ENCODE measurements at places on chromosomes 4 and X. TPM values are rescaled to one million over a fixed set of nuclear protein-coding genes. Genes with fewer than 3 reads are reported as not detected.

DNA sequence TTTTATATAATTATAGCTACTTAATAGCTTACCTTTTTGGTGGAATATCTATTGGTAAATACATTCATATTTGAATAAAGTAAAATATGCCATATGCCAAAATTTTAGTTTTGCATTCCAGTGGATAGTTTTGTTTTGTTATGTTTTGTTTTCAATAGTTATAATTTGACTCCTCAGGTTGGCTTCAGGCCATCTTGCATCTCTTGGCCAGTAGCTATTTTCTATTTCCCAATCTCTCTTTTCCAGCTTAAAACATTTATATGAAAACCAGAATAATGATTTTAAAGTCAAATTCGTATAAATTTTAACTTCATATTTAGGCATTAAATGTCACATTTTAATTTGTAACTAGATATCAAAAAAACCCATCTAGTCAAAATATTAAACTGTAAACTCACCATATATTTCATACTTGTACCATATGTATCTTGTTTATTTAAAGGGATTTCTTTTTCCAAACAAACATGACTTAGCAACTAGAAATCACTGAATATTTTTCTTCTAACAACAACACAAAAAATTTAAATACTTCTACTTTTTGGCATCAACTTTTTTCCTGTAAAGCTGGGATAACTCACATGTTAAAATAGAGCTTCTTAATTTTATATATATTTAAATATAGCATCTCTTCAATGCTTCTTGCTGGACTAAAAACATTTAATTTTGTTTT, 1209.6 kb downstream of the PCDH7 start:
- DNase-seq, result no peak

DNA sequence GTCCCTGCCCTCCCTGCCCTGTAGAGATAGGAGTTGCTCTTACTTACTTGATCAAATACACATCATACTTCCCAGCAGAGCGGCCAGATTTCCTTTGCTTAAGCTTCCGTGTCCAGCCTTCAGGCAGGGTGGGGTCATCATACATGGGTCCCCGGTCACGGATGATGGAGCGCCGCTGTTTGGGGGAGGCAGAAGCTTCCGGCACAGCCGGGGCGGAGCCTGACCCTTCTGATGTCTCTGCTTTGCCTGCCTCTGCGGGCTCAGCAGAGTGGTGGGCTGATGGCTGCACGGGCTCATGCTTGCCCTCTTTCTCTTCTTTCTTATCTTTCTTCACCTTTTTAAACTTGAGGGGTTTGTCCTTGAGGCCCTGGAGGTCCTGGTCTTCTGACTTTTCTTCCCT, 12.5 kb upstream of the IRAK1 start:
- no peak for DNase-seq

- DNase-seq, result peak; percentile 53
Measured at GRCh38 chr4:14364953-14365536, 637.2 kb upstream of the CPEB2 start.

The FTSJ1 gene
- total RNA-seq, result 46.0 TPM

The CXCL9 gene
- not detected for total RNA-seq

GRCh38 chr4:149766135-149766534, 49.5 kb downstream of the IQCM start:
- DNase-seq, result no peak

- no peak for DNase-seq
Measured at GRCh38 chrX:139454743-139455142, 75.8 kb upstream of the F9 start.

DNA sequence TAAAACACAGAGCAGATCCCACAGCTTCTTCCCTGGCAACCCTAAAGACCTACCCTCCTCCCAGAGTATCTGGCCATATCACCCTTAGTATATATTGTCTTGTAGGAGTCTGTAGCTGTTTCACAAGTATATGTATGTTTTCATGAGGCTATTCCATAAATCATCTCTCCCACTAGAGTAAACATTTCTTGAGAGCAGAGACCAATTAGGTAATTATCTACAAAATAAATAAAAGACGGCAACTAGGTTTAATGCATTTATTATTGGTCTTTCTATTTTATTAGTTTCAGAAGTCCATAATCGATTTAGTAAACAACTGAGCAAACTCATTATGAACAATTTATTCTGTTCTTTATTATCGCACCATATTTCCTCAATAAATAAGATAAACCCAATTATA, 7.0 kb downstream of the ACOT9 start:
- DNase-seq, result no peak

The NKX1-1 gene
- total RNA-seq, result not detected

DNA sequence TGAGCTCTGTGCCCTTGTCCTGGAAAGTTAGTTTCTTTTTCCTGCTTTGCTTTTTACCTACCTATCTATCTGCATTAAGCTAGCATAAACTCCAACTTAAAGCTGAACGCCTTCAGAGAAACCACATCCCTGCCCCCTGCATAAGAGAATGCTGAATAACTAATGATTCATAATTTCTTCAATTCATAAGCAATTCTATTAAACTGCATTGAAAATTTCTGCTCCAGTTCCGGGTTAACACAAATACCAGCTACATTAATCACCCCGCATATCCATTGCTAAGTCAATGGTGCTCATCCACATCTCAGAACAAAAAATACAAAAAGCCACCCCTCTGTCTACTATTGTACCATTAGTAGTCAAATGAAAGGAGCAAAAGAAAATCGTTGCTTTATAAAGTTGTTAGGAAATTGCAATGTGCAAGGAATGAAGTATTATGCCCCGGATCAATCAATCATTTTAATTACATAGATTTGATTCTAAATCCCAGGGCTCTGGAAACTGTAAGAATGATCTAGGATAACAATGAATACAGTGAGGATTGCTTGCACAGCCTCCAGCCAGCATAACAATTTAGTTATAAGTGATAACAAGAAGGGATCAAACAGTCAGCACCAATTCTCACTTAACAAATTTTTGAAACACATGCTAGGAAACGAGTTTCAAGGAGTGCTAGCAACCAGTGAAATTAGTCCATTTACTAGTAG, 106.8 kb downstream of the ELOVL6 start:
- no peak for DNase-seq

DNA sequence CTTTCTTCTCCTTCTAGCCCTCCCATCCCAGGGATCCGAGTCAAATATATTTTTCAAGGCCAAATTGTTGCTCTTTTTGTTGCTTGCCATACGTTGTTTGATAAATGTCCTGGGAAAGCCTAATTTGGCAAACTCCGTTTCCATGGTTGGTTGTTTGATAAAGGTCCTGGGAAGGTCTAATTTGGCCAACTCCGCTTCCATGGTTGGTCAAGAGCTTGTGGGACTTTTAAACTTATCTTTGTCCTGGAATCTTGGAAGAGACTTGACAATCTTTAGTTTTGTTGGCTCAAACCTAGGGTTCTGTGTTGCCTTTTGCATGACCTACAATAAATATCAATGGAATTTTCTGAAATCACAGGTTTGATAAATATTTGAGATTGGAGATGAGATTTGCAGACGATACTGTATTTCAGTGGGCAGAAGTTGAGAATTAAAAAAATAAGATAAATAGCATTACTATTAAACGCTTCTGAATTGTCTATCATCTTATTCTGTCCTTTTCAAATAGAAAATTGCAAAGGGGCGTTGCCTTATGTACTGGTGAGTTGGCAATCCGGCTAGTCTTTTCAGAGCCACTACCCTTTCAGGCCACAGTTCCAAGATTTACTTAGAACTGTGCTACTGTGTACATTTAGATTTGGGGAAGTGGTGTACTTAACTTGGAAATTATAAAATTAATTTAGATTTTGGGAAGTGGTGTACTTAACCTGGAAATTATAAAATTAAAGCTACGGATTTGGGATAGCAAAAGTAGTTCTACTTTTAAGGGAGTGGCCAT, 804 bp downstream of the OSTC start:
- DNase-seq, result no peak

- DNase-seq, result no peak
Measured at GRCh38 chr4:181077341-181077740, 1165.9 kb upstream of the TENM3 start.

DNA sequence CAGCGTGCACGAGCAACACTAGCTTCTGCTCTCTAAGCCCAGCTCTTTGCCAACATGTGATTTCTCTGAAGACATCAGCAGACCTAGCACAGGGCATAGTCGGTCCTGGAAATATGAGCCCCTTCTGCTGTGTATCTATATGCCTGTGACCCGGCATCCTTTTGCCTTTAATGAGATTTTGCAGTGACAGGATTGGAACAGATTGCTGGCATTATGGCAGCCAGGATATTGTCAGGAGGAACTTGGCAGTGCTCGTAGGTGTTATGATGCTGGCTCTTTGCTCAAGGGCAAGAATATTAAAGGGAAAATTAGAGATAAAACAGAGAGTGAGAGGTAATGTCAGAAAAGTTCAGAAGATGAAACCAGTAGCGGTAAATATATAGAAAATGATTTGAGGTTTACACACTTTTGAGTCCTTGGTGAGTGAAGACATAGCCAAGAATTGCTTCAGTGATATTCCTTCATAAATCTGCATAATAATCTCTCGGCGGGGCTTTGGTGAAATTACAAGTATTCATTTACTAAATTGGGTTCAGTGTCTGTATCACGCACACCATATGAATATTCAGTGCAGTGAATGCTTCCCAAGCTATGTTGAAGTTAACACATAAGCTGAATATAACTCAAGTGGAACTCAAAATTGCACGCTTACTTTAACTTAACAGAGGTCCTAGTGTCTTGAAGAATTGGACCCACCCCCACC, 502.1 kb upstream of the NR3C2 start:
- no peak for DNase-seq

DNA sequence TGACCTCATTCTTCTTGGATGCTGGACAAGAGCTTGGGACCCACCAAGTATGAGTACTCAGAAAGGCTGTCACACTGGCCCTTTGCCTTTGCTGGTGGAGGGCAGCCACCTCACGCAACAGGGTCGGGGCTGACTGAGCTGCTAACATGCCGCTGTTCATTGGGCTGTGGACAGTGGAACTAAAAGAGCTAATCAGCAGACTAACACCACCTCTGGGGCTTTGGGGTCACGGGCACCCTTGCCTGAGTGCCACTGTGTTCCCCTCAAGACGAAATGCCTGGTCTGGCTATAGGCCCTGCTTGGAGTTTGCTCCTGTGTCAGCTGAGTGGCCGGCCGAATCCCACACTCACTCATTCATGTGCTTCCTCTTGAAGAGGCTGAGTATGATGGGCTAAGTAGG, 559.6 kb downstream of the SPRY1 start:
- DNase-seq, result no peak

DNA sequence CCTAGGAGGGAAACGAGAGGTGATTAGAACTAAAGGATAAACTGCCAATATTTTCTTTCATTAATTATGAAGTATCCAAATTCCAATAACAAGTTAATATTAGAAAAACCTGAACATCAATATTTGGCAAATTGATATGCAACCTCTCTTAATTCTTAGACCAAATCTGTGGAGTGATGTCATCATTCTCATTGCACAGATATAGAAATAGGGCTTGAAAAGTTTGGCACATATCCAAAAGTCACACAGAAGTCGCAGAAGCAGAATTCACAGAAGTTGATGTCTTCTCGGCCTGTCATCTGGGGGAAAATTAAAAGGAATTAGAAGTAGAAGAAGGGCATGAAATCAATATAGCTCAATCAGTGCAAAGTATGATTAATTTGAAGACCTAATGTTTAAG, 36.9 kb downstream of the ENPEP start:
- no peak for DNase-seq

DNA sequence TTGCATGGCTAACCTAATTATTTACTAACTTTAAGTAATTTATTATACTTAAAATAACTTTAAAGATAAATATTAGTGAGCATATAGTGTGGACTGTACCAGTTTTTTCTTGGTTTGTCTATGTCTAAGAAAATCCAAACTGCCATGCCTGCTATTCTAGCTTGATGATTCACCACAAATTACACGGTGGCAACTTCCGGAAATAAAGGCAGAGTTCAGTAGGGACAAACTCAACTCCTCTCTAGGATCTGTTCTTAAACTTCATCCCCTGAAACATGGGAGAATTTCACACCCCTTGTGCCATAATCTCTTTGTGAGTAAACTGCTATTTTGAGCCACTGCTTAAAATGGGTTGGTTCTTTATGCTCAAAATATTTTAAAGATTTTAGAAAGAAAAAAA, 213.6 kb upstream of the NRK start:
- no peak for DNase-seq

DNA sequence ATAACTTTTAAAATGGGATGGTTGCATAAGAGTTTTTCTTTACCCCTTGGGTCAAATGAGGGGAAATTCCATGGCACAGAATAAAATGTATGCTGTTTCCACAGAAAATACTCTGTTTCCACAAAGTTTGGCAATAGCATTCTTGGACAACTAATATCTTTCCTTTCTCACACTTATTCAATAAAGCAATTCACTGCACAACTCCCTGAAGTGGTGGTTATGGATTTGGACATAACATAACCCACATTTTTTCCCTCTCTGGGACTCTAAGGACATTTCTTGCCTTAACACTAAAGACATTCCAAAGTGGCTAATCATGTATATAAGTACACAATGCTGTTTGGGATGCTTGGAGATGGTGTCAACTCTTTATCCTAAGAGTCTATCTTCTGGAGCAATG, 51.7 kb upstream of the GPM6B start:
- no peak for DNase-seq

DNA sequence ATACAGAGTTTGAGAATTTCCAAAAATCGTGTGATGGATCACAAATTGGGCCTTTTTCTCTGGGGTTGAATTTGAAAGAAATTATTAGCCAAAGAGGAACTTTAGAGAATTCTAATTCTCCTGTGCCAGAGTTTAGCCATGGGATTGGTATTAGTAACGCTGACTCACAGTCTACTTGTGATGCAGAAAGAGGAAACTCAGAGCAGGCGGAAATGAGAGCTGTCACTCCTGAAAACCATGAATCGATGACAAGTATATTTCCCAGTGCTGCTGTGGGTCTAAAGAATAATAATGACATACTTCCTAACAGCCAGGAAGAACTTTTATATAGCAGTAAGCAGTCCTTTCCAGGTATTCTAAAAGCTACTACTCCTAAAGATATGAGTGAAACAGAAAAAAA, 64.9 kb downstream of the N4BP2 start:
- no peak for DNase-seq

The MRPL1 gene
- total RNA-seq, result 31.1 TPM

DNA sequence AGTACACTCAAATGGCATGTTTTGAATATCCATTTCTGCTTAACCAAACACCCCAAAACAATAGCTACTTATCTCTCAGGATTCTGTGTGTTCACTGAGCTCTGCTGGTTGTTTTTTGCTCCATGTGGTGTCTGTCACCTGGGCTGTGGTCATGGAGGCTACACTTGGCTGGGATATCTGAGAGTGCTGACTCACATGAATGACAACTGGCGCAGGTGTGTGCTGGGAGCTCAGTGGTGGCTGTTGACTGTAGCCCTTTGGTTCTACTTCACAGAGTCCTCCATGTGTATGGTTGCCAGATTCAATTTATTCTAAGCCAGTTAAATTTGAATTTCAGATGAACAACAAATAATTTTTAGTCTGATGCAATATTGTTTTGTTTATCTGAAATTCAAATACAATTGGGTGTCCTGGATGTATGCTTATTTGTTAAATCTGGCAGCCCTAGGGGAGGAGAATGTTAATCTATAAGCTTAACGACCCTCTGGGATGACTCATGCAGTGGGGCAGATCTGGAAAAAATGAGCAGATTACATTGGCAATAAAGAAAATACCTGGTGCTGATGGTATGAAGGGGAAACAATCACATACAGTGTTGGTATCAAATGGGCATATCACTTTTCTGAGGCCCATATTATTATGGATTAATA, 28.2 kb upstream of the TCEAL4 start:
- peak; percentile 83 for DNase-seq

- no peak for DNase-seq
Measured at GRCh38 chrX:104310090-104310489, 55.4 kb upstream of the ESX1 start.
